ENCODE measurements at places on chromosomes 11 and 22.

GRCh38 chr11:10747733-10748132 lies 3.3 kb upstream of the CTR9 start:
- DNase-seq: no peak

GRCh38 chr22:47053013-47053725 lies 290.7 kb downstream of the TBC1D22A start:
- DNase-seq: no peak

DNA sequence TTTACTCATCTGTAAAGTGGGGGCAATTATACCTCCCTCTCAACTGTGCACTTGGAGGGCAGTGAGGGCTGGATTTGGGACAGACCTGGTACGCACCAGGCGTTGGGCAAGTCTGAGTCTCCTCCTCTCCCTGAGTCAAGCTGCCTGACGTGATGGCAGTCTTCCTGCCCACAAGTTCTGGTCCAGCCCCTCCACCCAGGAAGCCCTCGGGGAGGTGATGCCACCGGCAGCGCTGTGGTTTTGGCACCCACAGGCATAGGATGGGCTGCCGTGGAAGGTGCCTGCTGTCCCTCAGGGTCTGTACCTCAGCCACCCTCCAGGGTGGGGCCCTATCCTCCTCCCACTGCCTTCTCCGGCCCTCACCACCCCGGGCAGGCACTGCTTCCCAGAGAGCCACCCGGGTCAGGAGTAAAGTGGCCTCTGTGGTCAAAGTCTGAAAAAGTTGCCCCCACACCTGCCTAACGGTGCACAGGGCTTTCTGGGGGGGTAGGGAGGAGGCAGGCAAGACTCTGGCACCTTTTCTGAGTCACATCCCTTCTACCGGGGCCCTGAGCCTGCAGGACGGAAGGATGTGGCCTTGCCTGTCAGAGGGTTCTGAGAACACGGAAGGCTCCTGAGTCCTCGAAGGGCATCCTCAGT lies 6.5 kb upstream of the APOBEC3H start:
- no peak for DNase-seq

DNA sequence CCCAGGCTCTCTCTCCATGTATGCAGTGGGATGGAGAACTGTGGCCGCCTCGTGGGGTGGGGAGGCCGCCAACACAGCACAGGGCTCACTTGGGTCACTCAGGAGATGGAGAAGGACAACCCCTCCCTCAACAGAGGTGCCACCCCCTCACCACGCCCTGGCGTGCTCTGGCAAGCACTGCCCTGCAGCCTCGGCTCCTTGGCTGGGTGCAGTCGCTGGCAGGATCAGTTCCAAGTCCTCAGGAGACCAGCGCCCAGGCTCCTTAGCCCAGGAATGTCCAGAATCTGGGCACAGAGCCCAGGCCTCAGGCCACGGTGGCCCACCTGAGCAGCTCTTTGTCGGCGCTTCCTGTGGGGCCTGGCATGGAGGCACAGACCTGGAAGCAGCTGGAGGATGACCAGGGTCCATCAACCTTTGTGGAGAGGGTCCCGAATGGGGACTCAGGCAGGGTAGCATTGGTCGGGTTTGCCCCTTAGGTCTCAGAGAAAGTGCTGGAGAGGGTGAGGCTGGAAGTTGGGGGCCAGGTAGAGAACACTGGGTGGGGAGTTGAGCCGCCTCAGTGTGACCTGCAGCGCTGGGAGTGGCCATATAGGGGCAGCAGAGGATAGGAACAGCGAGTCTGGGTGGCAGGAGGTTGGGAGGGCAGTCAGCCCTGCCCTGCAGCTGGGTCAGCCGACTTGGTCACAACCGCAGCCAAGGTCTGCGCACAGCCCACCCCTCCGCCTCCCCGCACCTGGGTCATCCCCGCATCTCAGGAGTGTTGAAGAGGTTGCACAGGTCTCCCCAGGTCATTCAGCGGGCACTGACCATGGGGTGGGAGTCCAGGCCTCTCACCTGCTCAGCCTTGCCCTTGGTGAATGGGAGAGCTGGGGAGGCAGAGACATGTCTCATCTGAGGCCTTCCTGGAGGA lies 8.2 kb downstream of the SUSD2 start:
- no peak for DNase-seq

DNA sequence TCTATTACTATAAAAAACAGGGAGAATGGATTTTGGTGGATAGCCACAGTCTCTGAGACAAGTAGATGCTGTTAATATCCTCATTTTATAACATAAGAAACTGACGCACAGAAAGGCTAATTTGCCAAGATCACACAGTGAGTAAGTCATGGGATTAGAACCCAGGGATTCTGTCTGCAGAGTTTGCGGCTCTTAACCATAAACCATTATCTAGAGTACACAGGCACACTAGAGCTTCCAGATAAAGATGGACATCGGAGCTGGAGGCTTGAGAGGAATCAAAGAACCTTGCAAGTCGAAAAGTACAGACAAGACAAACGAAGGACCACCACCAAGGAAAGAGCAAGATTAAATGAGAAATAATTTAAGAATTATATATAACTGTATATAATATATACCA lies 11.3 kb downstream of the LGALS12 start:
- DNase-seq: no peak

- no peak for DNase-seq
Observed at GRCh38 chr11:35853971-35854370, 89.9 kb upstream of the LDLRAD3 start.

GRCh38 chr11:34219941-34220370 lies 114.5 kb downstream of the NAT10 start:
- no peak for DNase-seq

- no peak for DNase-seq
Observed at GRCh38 chr11:120134106-120134930, 3.6 kb downstream of the TRIM29 start.

- DNase-seq: no peak
Observed at GRCh38 chr11:117435326-117435725, 107.7 kb downstream of the CEP164 start.
